ENCODE measurements at places on chromosomes 11 and 22.

GRCh38 chr11:27075655-27076054 lies 35.0 kb downstream of the BBOX1 start:
- DNase-seq, result no peak

DNA sequence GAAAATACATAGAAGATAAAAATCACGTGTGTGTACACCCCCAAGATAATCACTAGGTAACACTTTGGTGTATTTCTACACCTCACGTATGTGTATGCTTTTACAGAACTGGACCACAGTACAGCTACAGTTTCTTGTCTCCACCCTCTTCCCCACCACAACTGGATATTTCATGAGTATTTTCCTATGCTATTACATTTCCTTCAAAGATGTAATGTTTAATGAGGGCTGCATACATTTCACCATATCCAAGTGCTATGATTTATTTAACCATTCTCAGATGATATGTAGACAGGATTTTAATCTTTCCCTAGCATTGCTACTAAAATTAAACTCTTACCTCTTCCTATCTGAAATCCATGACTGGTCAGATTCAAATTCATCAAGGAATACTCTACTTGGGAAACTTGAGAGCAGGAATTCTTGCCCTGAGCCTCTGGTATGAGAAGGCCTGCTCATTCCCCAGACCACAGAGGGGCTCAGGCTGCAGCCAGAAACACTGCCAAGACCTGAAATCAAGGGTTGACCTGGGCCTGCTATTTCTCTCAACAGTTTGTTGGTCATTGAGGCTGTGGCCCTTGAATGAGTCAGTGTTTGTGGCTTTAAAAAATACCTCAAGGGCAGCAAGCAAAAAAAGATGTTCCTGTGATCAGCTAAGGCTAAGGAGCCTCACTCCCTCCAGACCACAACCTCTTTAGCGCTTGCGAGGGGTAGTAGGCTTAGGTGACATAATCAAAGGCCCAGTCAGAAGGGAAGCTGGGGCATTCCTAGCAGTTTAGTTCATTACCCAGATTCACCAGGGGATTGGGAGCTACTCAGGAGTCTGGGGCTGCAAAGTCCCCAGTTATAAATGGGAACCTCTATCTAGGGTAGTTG lies 55.5 kb downstream of the ABTB2 start:
- DNase-seq, result no peak

GRCh38 chr11:32902089-32902665 lies 9.6 kb downstream of the QSER1 start:
- no peak for DNase-seq

GRCh38 chr22:25482868-25483639 lies 81.4 kb upstream of the GRK3 start:
- no peak for DNase-seq

DNA sequence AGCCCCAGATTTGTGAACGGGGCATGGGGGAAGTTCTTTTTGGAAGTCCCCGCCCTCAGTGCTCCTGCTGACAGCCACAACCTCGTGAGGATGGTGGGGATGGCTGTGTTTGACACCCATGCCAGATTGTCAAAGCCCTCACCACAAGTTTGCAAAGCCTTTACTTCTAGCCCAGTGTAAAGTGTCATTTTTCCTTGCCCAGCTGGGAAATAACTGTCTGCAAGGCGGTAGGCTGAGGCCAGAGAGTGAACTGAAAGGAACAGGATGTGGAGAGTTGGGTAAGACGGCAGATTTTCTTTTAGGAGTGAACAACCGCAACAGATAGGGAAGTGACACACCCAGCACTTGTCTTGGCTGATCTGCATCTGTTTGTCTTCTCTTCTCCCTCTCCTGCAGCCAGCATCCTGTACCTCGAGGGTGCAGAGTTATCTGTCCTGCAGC lies 13.6 kb downstream of the IL17RA start:
- no peak for DNase-seq

- no peak for DNase-seq
Observed at GRCh38 chr11:65538915-65539743, 14.2 kb downstream of the SCYL1 start.

- DNase-seq, result no peak
Observed at GRCh38 chr11:80841675-80842074, 1400.8 kb upstream of the TENM4 start.

- DNase-seq, result no peak
Observed at GRCh38 chr22:24444251-24444650, 16.9 kb downstream of the ADORA2A start.

DNA sequence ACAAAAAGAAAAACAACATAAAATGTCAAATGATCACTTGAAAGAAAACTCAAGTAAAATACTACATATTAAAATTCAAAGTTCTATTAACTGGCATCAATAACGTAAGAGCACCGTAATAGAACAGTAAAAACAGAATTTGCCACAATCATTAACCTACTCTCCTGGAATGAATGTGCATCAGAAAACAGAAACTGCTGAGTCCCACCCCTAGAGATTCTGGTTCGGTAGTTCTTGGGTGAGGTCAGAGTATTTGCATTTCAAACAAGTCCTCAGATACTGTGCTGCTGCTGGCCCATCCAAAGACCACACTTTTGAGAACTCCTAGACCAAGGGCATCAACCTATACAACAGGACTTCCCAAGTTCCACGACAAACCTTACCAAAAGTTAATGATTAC lies 23.5 kb downstream of the PITPNB start:
- no peak for DNase-seq

DNA sequence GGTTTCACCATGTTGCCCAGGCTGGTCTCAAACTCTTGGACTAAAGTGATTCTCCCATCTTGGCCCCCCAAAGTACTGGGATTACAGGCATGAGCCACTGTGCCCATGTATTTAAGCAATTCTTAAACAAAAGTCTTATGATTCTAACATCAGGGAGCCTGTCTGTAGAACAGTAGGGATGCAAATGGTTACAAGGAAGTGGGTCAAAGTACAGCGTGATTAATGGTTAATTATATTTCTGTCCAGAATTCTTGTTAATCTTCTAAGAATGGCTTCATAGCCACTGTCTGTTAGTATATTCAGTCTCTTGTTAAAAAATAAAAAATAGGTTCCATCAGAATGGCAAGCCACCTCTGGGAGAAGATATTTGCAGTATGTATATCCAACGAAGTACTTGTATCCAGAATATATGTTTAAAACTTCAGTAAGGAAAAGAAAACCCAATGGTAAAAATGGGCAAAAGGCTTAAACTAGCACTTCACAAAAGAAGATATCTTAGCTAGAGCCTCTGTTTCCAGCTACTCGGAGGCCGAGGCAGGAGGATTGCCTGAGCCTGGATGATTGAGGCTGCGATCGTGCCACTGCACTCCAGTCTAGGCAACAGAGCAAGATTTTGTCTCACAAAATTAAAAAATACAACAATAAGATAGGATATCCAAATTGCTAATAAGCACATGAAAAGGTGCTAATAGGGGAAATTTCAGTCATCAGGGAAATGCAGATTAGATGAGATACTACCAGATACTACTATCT lies 22.9 kb downstream of the ATG13 start:
- no peak for DNase-seq

- peak; percentile 51 for DNase-seq
Observed at GRCh38 chr11:61477727-61478148, 30.8 kb upstream of the LRRC10B start.

GRCh38 chr11:1573903-1574237 lies 1.8 kb upstream of the DUSP8 start:
- no peak for DNase-seq

- DNase-seq, result no peak
Observed at GRCh38 chr11:85299258-85299942, 327.7 kb downstream of the DLG2 start.

- DNase-seq, result no peak
Observed at GRCh38 chr11:117888139-117888566, 11.7 kb upstream of the FXYD6 start.

Data from activated gamma-delta T cell treated with Interleukin-2 at 50 U/mL for 16 hours (primary cell).